Peyer's patch (tissue), 4 donors: ENCODE measurements at places on chromosomes 11 and 22.

DNA sequence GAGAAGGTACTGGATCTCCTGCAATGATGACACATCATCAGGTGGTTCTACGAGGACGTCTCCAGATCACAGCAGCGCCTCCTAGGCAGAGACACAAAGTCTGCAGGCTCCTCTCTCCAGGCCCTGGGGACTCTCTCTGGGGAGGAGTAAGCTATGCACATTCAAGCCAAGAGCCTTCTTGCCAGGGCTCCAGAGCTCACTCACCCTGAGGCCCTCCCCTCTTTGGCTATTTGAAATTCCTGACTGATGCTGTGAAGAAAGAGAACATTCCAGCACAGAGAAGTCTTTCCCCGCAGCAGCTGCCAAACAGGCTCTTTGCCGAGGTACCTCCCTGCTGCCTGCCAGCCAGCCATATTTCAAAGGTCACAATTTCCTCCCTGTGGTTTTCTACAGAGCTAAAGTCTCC is 204.9 kb downstream of the CSNK2A3 start:
- peak overlapping the region; percentile 53 for H3K27ac ChIP-seq
- H3K4me1 ChIP-seq, result no peaks in the 10 kb centered on the region
- no peaks in the 10 kb centered on the region for H3K36me3 ChIP-seq
- DNase-seq, result no peak
- no peak overlapping the region for H3K4me3 ChIP-seq

GRCh38 chr22:39820256-39820655 is 73.3 kb downstream of the ENTHD1 start:
- H3K36me3 ChIP-seq, result no peaks in the 10 kb centered on the region
- H3K4me3 ChIP-seq, result no peak overlapping the region
- no peak overlapping the region for H3K27ac ChIP-seq
- no peaks in the 10 kb centered on the region for H3K4me1 ChIP-seq
- H3K27me3 ChIP-seq, result no peaks in the 10 kb centered on the region

DNA sequence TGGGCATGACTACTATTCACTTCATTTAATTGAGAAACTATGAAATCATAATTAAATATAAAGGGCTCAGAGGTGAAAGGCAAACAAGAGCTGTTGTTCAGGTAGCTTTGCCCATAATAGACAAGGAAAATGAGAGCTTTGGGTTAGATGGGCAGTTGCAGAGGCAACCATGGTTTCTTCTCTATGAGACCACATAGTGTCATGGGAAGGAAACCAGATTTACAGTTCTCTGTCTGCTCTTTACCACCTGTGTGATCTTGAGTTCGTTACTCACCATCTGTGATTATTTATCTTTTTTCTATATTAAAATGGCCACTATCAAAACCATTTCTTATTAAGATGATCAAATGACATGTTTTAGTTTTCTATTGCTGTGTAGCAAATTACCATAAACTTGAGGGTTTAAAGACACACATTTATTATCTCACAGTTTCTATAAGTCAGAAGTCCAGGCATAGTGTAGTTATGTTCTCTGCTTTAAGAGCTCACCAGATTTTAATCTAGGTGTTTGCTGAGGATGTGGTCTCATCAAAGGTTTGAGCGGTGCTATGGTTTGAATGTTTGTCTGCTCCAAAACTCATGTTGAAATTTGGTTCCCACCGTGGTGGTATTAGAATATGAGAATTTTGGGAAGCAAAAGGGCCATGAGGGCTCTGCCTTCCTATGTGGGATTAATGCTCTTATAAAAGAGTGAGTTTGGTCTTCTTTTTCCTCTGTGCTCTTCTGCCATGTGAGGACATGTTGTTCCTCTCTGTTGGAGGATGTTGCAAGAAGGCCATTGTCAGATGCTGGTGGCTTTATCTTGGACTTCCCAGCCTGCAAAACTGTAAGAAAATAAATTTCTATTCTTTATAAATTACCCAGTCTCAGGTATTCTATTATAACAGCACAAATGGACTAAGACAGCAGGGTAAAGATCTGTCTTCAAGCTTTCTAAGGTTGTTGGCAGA is 38.2 kb downstream of the OR2AG2 start:
- H3K36me3 ChIP-seq, result no peaks in the 10 kb centered on the region
- no peak for DNase-seq
- H3K27ac ChIP-seq, result no peak overlapping the region
- H3K27me3 ChIP-seq, result no peaks in the 10 kb centered on the region
- no peak overlapping the region for H3K4me3 ChIP-seq
- H3K4me1 ChIP-seq, result no peaks in the 10 kb centered on the region

DNA sequence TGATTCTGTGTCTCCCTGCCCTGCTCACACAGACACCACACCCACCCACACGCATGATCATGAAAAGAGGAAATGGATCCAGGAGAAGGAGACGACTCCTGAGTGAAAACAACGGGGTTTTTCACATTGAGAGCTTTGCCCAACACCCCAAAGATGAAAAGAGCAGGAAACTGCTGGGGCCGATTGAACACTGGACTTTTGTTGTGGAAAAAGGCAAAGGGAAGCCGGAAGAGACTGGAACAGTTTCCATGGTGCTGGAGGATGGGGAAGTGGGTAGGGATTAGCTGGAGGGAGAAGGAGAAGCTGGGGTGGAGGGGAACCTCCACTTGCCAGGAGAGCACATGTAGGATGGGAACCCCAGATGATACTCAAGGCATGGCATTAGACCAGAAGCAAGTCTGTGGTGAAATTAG is 5.2 kb upstream of the SLC43A3 start:
- H3K4me1 ChIP-seq, result peaks cover 4% of the 10 kb centered on the region
- no peak overlapping the region for H3K4me3 ChIP-seq
- no peaks in the 10 kb centered on the region for H3K27me3 ChIP-seq
- no peaks in the 10 kb centered on the region for H3K36me3 ChIP-seq
- no peak for DNase-seq

DNA sequence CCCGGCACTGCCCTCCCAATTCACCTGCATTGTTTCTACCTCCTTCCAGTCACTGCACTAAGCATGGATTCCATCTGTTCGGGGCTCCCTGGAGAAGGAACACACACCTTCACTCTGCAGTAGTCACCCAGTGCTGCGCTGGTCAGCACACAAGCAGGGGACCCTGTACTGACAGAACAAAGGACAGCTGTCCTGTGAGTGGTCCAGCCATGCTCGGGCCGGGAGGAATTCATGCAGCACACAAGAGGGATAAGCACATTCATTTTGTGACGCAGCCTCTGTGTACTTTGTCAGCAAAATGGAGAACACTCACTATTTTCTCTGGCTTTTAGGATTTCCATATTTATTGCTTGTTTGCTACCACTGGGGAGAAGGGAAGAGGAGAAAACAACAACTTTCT is 167.3 kb downstream of the NTM start:
- no peak overlapping the region for H3K27ac ChIP-seq
- H3K4me3 ChIP-seq, result no peak overlapping the region
- DNase-seq, result no peak
- H3K36me3 ChIP-seq, result no peaks in the 10 kb centered on the region
- no peaks in the 10 kb centered on the region for H3K27me3 ChIP-seq

DNA sequence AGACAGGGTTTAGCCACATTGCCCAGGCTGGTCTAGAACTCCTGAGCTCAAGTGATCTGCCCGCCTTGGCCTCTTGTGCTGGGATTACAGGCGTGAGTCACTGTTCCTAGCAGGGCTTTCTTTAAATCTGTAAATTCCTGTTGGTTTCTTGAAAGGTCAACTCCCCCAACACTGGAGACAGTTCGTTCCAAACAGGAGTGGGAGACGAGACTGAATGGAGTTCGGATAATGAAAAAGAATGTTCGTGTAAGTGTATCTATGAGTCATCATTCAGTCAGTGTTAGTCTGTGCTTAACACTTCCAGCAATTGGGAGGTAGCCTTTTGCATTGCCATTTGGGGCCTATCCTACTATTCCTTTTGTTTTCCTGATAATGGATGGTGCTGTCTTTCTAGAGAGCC is 10.0 kb upstream of the BACE1-AS start:
- H3K27ac ChIP-seq, result no peak overlapping the region
- peaks cover 53% of the 10 kb centered on the region for H3K36me3 ChIP-seq
- no peaks in the 10 kb centered on the region for H3K4me1 ChIP-seq
- H3K27me3 ChIP-seq, result no peaks in the 10 kb centered on the region
- no peak overlapping the region for H3K4me3 ChIP-seq

- H3K27me3 ChIP-seq, result no peaks in the 10 kb centered on the region
- H3K4me3 ChIP-seq, result no peak overlapping the region
- no peaks in the 10 kb centered on the region for H3K4me1 ChIP-seq
- H3K36me3 ChIP-seq, result peaks cover 3% of the 10 kb centered on the region
- no peak overlapping the region for H3K27ac ChIP-seq
Observed at GRCh38 chr11:118757876-118758399, 33.0 kb downstream of the DDX6 start.

DNA sequence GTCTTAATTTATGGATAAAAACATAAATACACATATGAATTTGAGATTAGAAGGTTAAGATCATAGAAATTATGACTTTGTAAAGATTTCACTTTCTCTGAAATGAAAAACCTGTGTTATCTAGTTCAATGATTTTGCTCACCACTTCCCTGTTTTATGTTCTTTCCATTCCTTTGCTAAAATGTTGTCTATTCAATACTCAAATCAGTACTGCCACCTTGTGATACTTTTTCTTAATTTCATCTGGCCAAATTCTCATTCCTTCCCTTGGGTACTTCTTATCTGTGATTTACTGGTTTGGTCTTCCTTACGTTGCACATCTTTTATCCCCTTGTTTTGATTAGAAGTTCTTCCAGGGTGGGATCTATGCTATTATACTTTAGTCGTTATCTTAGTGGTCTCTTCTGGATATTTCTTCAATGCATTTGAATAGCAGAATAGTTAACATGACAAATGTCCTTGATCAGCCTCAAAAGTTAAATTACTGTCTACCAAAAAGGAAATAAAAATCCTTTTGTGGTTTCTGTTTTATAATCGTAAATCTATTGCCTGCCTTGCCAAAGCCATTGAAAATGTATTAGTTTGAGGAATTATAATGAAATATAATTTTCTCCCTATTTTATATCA is 197.0 kb downstream of the PGR start:
- H3K27me3 ChIP-seq, result no peaks in the 10 kb centered on the region
- no peaks in the 10 kb centered on the region for H3K4me1 ChIP-seq
- DNase-seq, result no peak
- H3K27ac ChIP-seq, result no peak overlapping the region
- no peak overlapping the region for H3K4me3 ChIP-seq
